ENCODE measurements at places on chromosomes 1 and 21.

DNA sequence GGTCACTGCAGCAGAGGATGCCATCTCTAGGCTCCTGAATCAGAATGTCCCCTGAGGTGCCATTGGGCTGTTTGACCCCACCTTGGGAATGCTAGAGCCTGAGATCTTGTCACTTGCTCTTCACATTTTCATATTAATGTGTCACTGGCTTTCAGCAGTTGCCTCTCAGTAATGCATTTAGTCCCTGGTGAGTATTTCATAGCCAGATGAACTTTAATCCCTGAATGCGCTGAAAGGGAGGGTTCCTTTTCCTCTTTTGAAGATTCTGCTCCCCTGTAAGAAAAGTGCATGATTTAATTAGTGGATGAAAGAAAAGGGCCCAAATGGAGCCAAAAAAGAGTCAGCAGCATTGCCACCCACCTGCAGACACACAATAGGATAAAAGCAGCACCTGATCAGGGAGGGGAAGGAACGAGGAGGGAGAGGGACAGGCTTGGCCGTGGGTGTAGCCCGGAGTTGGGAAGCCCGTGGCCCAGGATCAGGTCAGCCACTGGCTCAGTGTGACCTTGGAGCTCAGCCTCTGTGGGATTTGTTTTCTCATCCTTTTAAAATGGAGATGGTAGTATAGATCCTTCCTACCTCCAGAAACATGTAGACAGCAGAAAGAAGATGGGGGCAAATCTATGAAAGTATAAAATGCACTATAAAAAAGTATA lies 31.1 kb downstream of the ROR1 start:
- DNase-seq: no peak

GRCh38 chr1:218182455-218182854 lies 102.6 kb upstream of the RRP15 start:
- DNase-seq: no peak

DNA sequence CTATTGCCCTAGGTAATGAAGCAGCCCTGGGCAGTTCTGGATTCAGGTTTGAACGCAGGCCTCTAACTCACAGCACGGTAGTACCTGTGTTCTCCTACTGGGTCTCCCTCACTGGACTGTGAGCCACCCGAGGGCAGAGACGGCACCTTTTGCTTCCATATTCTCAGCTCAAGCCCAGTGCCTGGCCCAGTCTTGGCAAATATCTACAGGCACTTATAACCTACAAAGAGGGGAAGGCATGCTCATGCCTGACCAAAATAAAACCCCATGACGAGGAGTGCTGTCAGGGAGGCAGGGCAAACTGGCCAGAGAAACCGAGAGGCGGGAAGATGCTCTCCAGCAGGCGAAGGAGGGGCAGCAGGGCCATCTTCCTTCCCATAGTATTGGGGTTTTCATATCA lies 91.1 kb downstream of the DDX20 start:
- no peak for DNase-seq

DNA sequence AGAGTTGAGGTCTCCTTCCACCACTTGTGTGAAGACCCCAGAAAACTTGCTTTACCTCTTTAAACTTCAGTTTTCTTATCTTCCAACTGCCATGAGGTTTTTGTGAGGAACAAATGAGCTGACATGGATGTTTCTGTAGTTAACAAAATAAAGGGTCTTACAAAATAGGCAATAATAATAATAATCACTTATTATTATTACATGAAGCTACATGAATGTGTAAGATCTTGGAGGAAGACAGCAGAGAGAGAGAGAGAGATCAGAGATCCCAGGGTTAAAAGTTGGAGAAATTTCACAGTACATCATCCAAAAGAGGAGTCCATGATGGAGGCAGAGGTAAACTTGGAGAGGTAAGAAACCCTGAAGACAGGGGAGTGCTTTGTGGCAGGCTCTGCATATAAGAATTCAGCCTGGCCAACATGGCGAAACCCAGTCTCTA lies 10.7 kb downstream of the RCC1 start:
- DNase-seq: no peak

DNA sequence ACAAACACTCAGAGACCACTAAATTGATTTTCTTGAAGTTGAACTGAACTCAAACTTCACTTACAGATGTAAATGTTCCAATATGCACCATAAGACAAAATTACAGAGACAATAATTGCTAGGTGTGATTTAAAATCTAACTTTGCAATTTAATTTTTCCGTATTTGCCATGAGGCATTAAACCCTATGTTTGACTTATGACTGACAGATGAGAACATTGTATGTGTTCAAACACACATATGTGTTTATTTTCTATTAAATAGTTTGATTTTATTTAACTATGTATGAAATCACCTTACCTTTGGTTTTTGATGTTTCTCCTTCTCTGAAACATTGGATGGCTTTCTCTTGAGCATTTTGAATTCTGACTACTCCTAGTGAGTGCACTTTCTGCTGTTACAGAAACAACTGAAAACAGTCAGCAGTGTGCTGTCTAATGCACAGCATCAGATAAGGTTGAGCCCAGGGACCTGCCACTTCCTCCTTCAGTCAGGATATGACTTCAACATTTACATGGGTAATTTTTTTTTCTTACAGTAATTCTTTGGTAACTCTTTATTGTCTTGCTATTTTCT lies at the start of gene SAMSN1:
Gene SAMSN1, minus strand, starts transcription at position 410 of the 575 bp plus-strand sequence. Its CDS starts 54 bp downstream, at position 356.
- no peak for DNase-seq

- no peak for DNase-seq
Measured at GRCh38 chr1:12228979-12229378, 851 bp upstream of the VPS13D start.
